Activated T-helper 1 cell treated with anti-CD3 and anti-CD28 coated beads, Interleukin-12 subunit alpha, Interleukin-12 subunit beta, Interleukin-2, Interleukin-4 antibody, amounts not matched to agents 30 ng/mL and 10 ng/mL and 1 ng/mL, durations not matched to agents 14 hours and 24 hours and 36 hours (primary cell): ENCODE measurements at places on chromosomes 2 and 18.

- H3K4me1 ChIP-seq, result peaks cover 11% of the 10 kb centered on the region
- no peak for DNase-seq
- H3K27me3 ChIP-seq, result no peaks in the 10 kb centered on the region
Measured at GRCh38 chr2:174450021-174450816, 36.6 kb downstream of the GPR155 start.

GRCh38 chr2:161164161-161164560 lies 3.9 kb downstream of the TANK start:
- peak overlapping the region; percentile 74 for H3K27ac ChIP-seq
- H3K36me3 ChIP-seq, result peaks cover 58% of the 10 kb centered on the region
- peaks cover 90% of the 10 kb centered on the region for H3K4me1 ChIP-seq
- DNase-seq, result no peak
- H3K27me3 ChIP-seq, result no peaks in the 10 kb centered on the region

GRCh38 chr18:42915299-42915698 lies 200.2 kb downstream of the RIT2 start:
- no peak for DNase-seq
- no peak overlapping the region for H3K4me3 ChIP-seq
- no peaks in the 10 kb centered on the region for H3K4me1 ChIP-seq
- no peak overlapping the region for H3K27ac ChIP-seq

GRCh38 chr2:52686935-52687334 lies 1080.7 kb upstream of the CHAC2 start:
- no peaks in the 10 kb centered on the region for H3K4me1 ChIP-seq
- DNase-seq, result no peak
- H3K27ac ChIP-seq, result no peak overlapping the region
- H3K4me3 ChIP-seq, result no peak overlapping the region
- no peaks in the 10 kb centered on the region for H3K27me3 ChIP-seq

DNA sequence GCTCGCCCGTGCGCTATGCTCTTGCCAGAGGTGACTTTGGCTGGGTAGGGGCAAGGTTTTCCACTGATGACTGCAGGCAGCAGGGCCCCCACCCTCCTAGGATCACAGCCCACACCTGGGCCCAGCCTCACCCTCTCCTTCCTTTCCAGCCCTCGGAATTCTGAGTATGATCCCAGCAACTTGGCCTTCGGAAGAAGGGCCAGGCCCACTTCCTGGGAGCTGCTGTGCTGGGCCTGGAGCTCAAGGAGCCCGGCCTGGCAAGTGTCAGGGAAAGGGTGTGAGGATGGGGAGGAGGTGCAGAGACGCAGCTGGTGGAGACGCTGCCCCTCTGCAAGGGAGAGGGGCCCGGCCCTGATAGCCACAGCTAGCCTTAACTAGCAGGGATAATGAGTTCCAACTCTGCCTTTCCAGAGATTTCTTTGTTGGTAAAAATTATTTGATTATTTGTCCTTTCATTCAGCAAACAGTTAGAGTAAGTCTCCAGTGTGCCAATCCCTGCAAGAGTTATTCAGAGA lies 1.7 kb upstream of the CNDP1 start:
- H3K27ac ChIP-seq, result no peak overlapping the region
- H3K27me3 ChIP-seq, result peaks cover 7% of the 10 kb centered on the region
- H3K36me3 ChIP-seq, result no peaks in the 10 kb centered on the region
- DNase-seq, result no peak
- no peaks in the 10 kb centered on the region for H3K4me1 ChIP-seq

GRCh38 chr2:209307161-209308001 lies 116.5 kb upstream of the MAP2 start:
- peaks cover 1% of the 10 kb centered on the region for H3K27me3 ChIP-seq
- no peak overlapping the region for H3K4me3 ChIP-seq
- no peaks in the 10 kb centered on the region for H3K36me3 ChIP-seq
- no peaks in the 10 kb centered on the region for H3K4me1 ChIP-seq

DNA sequence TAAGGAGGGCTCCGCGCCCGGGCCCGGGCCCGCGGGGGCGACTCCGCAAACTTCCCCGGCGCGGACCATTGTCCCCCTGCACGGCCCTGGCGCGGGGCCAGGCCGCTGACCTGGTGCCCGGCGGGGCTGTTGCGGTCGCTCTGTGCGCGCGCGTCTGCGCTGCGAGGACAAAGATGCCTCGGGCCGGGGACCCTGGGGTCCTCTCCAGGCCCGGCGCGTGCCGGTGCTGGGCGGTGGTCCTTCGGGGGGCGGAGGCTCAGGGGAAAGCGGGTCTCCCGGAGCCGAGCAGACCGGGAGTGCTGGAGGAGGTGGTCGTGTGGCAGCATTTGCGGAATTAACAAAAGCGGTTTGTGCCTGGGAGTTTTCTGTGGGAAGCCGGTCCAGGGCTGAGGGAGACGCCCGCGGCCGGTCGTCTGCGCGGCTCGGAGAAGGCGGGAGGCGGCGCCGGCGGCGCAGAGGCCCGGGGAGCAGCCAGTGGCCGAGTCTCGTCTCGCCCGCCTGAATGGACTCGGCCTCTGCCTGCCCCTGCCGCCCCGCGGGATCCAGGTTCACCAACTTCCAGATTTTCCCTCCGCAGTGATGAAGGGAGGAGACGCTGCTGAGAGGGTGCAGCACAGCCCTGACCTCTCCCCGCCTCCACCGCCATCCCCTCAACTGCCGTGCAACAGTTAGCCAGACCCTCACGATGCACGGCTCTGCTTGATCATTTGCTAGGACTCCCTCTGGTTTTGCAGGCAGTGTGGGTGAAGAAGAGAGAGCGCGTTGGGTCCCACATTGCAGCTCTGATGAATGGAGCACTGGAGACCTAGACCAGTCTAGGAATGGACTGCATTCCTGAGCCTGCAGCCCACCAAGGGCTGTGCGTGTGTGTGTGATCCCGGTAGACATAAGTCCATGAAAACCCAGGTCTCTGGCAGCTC lies 705 bp downstream of the EFR3B start:
- no peaks in the 10 kb centered on the region for H3K36me3 ChIP-seq
- H3K27ac ChIP-seq, result no peak overlapping the region
- no peak for DNase-seq
- peaks cover 48% of the 10 kb centered on the region for H3K27me3 ChIP-seq
- H3K4me1 ChIP-seq, result peaks cover 26% of the 10 kb centered on the region

- peaks cover 52% of the 10 kb centered on the region for H3K36me3 ChIP-seq
- no peak overlapping the region for H3K4me3 ChIP-seq
- H3K27me3 ChIP-seq, result no peaks in the 10 kb centered on the region
Measured at GRCh38 chr2:233290051-233290845, 17.4 kb upstream of the SAG start.

DNA sequence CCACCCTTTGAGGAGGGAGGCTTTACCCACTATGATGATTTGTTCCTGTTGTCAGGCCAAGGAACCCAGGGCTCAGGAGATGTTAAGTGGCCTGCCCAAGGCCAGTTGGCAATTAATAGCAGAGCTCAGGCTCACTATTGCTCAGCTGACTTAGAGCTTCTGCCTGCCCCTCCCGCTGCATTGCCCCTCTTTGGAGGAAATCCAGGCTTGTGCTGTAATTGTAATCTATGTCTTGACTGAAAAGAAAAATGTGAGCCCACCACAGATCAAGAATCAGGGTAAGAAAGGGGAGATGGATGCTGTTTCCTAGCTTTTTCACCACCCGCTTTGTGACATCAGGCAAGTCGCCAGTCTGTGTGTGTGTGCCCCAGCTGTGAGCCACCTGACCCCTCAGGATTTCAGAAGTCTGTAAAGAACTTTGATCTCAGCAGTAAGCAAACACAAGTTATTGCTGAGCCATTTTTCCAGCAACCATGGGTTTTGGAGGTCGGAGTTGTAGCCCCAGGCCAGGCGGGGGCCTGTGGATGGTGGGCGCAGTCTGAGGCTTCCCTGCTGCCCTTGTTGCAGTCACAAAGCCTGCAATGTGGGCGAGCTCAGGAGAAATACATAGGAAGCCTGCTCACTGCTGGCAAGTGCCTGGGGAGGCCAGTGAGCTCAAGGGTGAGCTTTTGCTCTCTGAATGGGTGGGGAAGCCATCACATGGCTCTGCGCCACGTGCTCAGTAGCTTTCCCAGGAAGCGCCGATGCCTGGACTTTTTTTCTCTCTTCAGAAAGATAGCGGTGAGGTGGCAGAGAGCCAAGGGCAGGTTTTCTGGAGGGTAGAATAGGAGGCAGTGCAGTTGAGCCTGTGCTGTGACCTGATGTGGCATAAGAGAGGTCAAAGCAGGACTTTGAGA lies 6.1 kb downstream of the CABLES1 start:
- H3K4me3 ChIP-seq, result no peak overlapping the region
- H3K36me3 ChIP-seq, result peaks cover 2% of the 10 kb centered on the region

- H3K27me3 ChIP-seq, result peaks cover 14% of the 10 kb centered on the region
- H3K4me3 ChIP-seq, result no peak overlapping the region
- no peaks in the 10 kb centered on the region for H3K36me3 ChIP-seq
- DNase-seq, result no peak
Measured at GRCh38 chr2:36408198-36408703, 52.7 kb downstream of the CRIM1 start.

GRCh38 chr2:42984081-42984480 lies 191.7 kb upstream of the HAAO start:
- no peak overlapping the region for H3K27ac ChIP-seq
- peaks cover 10% of the 10 kb centered on the region for H3K27me3 ChIP-seq
- no peak for DNase-seq
- no peaks in the 10 kb centered on the region for H3K36me3 ChIP-seq
- H3K4me3 ChIP-seq, result no peak overlapping the region
- H3K4me1 ChIP-seq, result no peaks in the 10 kb centered on the region
